ENCODE measurements at places on chromosomes 16 and 17.
A peak's percentile ranks its signal among the peaks of the same experiment; 100 is the strongest.

DNA sequence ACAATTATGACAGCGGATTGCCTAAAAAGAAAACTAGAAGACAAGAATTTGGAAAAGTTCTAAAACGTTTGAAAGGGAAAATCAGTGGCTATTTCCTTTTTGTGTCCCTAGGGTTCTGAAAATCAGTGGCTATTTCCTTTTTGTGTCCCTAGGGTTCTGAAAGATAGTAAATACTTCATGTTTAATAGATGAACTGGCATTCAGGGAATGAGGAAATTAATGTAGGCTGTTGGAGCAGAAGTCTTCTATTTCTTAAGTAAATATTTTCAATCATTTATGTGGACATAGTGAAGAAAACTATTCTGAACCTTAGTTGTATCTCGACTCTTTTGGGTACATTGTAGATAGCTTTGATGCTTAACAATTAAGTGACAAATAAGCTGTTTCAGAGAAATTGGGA lies 78.9 kb downstream of the SHISA6 start:
- DNase-seq, result no peak

- no peak for DNase-seq
These were observed at the start of gene ELOB for GRCh38 chr16:2777231-2777902. Gene ELOB (minus strand): TSS chr16:2777280. CDS start chr16:2777239, 41 bp downstream.

- no peak for DNase-seq
These were observed 11.2 kb upstream of the SLC47A2 start for GRCh38 chr17:19727501-19728078.

DNA sequence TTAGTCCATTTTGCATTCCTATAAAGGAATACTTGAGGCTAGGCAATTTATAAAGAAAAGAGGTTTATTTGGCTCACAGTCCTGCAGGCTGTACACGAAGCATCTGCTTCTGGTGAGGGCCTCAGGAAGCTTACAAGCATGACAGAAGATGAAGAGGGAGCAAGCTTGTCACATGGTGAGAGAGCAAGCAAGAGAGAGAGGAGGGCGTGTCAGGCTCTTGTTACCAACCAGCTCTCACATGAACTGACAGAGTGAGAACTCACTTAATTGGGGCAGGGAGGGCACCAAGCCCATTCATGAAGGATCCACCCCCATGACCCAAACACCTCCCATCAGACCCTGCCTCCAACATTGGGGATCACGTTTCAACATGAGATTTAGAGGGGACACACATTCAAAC lies 1.6 kb downstream of the CHCT1 start:
- DNase-seq, result no peak

GRCh38 chr17:78258323-78259191 lies 27.1 kb downstream of the TMEM235 start:
- DNase-seq, result no peak

GRCh38 chr16:23512168-23512695 lies 1.9 kb upstream of the GGA2 start:
- no peak for DNase-seq

DNA sequence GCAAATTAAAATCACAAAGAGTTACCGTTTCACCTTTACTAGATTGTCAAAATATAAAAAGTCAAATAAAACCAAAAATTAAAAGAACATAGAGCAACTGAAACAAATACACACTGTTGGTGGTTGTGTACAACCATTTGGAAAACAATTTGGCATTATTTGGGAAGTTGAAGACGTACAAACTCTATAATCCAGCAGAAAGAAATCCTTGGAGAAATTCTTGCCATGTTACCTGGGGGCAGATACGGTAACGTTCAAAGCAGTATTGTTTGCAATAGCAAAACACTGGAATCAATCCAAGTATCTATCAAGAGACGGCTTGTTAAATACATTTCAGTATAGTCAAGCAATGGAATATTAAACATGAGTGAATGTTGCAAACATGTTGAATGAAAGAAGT lies 56.7 kb downstream of the TBX4 start:
- DNase-seq, result no peak

DNA sequence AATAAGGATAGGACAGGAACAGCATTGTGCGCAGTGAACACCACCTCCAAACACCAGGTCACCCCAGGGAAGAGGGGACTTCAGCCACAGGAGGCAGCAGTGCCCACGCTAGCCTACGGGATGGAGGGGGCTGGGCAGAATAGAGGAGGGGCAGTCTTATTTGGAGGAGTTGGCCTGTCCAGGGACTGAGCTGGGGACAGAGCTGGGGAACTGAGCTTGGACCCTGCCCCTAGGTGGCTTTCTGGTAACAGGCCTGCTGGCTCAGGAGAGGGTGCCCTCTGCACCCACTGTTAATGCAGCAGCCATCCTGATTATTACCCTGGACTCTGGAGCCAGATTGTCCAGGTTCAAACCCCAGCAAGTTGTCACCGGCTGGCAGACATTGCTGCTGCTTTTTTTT lies 9.3 kb downstream of the CCDC102A start:
- no peak for DNase-seq

DNA sequence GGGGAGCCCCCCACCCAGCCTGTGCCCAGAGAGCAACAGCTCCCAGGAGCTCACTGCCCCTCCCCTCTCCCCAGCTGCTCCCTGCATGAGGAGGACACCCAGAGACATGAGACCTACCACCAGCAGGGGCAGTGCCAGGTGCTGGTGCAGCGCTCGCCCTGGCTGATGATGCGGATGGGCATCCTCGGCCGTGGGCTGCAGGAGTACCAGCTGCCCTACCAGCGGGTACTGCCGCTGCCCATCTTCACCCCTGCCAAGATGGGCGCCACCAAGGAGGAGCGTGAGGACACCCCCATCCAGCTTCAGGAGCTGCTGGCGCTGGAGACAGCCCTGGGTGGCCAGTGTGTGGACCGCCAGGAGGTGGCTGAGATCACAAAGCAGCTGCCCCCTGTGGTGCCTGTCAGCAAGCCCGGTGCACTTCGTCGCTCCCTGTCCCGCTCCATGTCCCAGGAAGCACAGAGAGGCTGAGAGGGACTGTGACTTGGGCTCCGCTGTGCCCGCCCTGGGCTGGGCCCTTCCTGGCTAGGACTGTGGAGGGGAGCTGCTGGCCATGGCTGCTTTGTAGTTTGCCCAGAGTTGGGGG lies 584 bp downstream of the TCAP start:
- no peak for DNase-seq

GRCh38 chr17:61248399-61248798 lies 151.2 kb upstream of the TBX2 start:
- DNase-seq, result no peak

DNA sequence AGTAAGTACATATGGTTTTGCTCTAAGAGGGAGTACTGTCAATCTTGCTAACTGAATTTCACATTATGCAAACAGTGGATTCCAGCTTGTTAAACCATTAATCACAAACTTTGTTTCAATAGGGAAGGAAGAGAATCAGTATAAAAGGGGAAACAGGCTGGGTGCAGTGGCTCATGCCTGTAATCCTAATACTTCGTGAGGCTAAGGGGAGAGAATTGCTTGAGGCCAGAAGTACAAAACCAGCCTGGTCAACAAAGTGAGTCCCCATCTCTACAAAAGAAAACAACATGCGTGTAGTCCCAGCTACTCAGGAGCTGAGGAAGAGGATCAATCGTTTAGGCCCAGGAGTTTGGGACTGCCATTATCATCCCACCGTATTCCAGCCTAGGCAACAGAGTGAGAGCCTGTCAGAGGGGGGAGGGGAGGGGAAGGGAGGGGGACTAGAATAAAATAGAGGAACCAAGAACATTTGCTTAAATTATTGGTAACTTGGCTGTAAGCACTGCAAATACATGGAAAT lies 65.7 kb downstream of the FBXL20 start:
- DNase-seq, result no peak

- DNase-seq, result peak; percentile 32
These were observed 78.8 kb upstream of the CRHR1 start for GRCh38 chr17:45705123-45706009.

GRCh38 chr17:74749279-74750038 lies 1.0 kb downstream of the NHERF1 start:
- no peak for DNase-seq

GRCh38 chr17:32569171-32570080 lies 82.6 kb downstream of the CDK5R1 start:
- no peak for DNase-seq

Measured in HS-5 (cell line).